ENCODE measurements at places on chromosomes 11 and 22.

GRCh38 chr22:20885557-20886323 is 26.9 kb downstream of the SNAP29 start:
- peak; percentile 91 for DNase-seq
- no peaks in the 10 kb centered on the region for H3K36me3 ChIP-seq
- H3K27ac ChIP-seq = peak overlapping the region; percentile 48
- peaks cover 57% of the 10 kb centered on the region for H3K4me1 ChIP-seq

DNA sequence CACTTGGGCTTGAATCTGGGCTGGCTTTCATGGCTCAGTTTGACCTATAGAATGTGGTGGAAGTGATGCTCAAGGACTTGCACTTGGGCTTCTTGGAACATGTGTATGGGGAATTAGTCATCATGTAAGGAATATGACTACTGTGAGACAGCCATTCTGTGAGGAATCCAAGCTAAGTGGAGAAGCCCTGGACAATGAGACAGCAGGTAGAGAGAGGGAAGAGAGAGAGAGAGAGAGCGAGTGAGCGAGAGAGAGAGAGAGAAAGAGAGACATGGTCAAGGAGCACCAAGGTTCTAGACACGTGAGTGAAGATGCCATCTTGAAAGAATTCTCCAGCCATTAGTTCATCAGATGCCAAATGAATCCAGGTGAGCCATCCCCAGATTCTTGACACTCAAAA is 261.6 kb upstream of the SORL1-AS1 start:
- no peak overlapping the region for H3K4me3 ChIP-seq
- H3K27me3 ChIP-seq = no peaks in the 10 kb centered on the region
- H3K4me1 ChIP-seq = no peaks in the 10 kb centered on the region

DNA sequence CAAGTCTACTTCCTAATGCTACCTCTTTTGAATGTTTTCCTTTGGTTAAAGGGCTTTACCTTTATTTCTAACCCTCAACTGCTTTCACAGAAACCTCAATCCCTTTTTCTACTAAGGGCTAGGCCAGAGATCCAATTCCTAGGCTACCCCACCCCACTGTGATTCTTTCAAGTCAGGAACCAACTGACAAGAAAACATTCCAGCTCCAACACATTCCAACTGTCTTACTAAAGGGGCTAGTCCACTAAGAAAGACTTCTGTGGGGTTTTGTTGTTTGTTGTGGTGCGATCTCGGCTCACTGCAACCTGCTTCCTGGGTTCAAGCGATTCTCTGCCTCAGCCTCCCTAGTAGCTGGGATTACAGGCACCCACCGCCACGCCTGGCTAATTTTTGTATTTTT is 151.3 kb downstream of the APOL5 start:
- no peaks in the 10 kb centered on the region for H3K27me3 ChIP-seq
- no peaks in the 10 kb centered on the region for H3K36me3 ChIP-seq
- H3K4me1 ChIP-seq = no peaks in the 10 kb centered on the region
- no peak overlapping the region for H3K27ac ChIP-seq
- no peak for DNase-seq

DNA sequence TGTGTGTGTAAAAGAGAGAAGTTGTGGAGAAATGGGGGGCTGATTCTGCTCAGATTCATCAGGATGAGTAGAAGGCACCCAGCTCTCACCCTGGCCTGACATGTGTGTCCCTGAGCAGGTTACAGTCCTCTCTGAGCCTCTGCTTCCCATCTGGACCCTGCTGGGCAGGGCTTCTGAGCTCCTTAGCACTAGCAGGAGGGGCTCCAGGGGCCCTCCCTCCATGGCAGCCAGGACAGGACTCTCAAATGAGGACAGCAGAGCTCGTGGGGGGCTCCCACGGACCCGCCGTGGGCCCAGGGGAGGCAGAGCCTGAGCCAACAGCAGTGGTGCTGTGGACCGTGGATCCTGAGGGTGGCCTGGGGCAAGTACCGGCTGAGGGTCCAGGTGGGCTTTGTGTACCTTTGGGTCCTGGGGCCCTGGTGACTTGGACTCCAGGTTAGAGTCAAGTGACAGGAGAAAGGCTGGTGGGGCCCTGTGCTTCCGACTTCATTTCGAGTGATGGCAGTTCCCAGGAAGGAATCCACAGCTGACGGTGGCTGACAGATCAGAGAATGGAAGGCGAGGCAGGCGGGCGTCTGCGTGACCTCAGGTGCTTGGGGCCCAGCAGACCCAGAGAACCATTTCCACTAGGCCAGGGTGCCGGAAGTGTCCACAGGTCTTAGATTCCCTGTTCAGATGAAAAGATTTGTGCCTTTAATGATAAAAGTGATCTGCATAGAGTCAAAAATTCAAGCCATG is 21.9 kb downstream of the NEAT1 start:
- no peaks in the 10 kb centered on the region for H3K27me3 ChIP-seq
- no peak overlapping the region for H3K4me3 ChIP-seq
- H3K36me3 ChIP-seq = peaks cover 7% of the 10 kb centered on the region
- H3K4me1 ChIP-seq = no peaks in the 10 kb centered on the region
- H3K27ac ChIP-seq = peak overlapping the region; percentile 68
- peak; percentile 79 for DNase-seq
